Forelimb muscle (tissue), 1 donor: ENCODE measurements at places on chromosomes 11 and 22.

- DNase-seq = no peak
These were observed 126.0 kb downstream of the CTTN start for GRCh38 chr11:70524096-70524922.

GRCh38 chr22:43238526-43239006 lies 51.6 kb upstream of the TTLL12 start:
- DNase-seq = peak; percentile 36

DNA sequence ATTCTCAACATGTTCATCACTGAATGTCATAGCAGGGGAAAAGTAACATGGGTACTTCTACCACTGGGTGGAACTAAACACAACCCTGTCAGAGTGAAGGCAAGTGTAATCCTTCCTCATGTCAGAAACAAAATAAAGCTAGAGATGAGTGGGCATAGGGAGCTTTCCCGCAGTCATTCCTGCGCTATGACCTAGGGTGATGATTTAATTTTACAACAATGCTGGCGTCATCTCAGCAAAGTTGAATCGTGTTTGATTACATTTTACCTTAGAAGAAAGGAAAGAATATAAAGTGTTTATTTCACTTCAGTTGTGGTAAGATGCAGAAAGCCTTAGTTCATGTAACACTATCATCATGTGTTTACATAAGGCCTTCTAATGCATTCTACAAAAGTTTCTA lies 355.6 kb downstream of the METTL15 start:
- DNase-seq = no peak

- no peak for DNase-seq
These were observed 68.5 kb upstream of the ARFGAP3 start for GRCh38 chr22:42925598-42925997.

- DNase-seq = peak; percentile 22
These were observed 54.2 kb downstream of the GRAMD4 start for GRCh38 chr22:46674367-46674781.
